ENCODE measurements at places on chromosomes 7 and 10.

- H3K4me3 ChIP-seq, result no peak overlapping the region
- H3K4me1 ChIP-seq, result no peaks in the 10 kb centered on the region
- no peak overlapping the region for H3K27ac ChIP-seq
These were observed 12.9 kb upstream of the DENND2A start for GRCh38 chr7:140653319-140654108.

DNA sequence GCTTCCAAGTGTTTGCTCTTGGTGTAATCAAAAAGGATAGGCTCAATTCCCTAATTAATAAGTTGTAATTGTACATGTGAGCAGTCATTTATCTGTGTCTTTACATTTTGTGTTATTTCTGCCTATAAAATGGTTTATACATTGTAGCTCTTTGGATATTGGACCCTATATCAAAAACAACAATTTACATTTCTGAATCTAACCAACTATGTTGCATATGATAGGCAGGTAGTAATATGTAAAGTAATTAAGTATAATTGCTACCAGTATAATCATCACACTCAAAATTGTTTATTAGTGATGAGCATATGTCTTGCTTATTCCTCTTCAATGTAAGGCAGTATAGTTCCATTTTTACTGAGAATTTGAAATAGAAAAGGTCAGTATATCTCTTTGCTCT lies 13.8 kb downstream of the AKR1C1 start:
- no peaks in the 10 kb centered on the region for H3K27me3 ChIP-seq
- H3K27ac ChIP-seq, result no peak overlapping the region
- no peaks in the 10 kb centered on the region for H3K4me1 ChIP-seq
- no peak overlapping the region for H3K4me3 ChIP-seq
- DNase-seq, result no peak
- peaks cover 6% of the 10 kb centered on the region for H3K36me3 ChIP-seq

DNA sequence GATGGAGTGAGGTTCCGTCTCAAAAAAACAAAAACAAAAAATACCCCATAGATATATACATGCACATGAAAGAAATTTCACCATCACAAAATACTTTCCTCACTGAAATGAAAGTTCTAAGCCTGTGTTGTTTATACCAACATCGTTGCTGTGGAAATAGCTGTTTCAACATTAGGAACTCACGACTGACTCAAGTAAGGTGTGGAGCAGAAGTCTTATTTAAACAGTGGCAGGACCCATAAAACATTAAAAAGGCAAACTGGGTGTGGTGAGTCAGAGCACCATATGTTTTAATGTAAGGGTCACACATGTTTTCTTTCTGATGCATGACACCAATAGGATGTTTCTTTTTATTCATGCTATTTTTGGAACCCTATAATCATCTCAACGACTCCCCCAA lies 48.3 kb downstream of the BAIAP2L1 start:
- no peak for DNase-seq
- H3K27me3 ChIP-seq, result no peaks in the 10 kb centered on the region
- H3K4me1 ChIP-seq, result no peaks in the 10 kb centered on the region
- no peak overlapping the region for H3K27ac ChIP-seq
- no peaks in the 10 kb centered on the region for H3K36me3 ChIP-seq
- no peak overlapping the region for H3K4me3 ChIP-seq

DNA sequence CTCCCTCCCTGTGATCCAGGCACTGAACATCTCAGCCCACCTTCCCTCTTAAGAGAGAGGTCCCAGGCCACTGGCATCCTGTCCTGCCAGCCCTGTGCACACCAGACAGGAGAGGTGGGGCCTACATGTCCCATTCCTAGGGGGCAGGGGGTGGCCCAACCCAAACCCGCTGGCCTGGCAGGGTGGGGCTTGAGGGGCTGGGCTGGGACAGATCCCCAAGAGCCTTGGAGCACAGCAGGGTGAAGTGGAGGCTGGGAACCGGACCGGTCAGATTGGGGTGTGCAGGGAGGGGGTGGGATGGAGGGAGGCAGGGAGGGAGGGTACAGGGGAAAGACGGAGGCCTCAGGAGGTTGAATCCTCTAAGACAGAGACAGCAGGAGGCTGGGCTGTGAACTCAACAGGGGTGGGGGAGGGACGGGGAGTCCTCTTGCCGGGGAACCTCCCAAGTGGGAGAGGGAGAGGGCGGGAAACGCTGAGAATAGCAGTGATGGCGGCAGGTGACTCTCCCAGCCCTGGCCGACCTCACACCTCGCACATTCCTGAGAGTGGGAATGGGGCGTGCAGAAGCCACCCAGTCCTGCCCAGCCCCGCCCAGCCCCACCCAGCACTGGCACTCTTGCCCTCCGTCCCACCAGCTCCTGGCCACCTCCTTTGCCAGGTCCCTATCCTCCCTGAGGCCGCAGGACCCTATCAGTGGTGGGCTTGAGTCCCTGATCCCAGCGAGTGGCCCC lies 6.7 kb downstream of the TSC22D4 start:
- H3K4me3 ChIP-seq, result no peak overlapping the region
- H3K27me3 ChIP-seq, result no peaks in the 10 kb centered on the region
- no peak for DNase-seq

DNA sequence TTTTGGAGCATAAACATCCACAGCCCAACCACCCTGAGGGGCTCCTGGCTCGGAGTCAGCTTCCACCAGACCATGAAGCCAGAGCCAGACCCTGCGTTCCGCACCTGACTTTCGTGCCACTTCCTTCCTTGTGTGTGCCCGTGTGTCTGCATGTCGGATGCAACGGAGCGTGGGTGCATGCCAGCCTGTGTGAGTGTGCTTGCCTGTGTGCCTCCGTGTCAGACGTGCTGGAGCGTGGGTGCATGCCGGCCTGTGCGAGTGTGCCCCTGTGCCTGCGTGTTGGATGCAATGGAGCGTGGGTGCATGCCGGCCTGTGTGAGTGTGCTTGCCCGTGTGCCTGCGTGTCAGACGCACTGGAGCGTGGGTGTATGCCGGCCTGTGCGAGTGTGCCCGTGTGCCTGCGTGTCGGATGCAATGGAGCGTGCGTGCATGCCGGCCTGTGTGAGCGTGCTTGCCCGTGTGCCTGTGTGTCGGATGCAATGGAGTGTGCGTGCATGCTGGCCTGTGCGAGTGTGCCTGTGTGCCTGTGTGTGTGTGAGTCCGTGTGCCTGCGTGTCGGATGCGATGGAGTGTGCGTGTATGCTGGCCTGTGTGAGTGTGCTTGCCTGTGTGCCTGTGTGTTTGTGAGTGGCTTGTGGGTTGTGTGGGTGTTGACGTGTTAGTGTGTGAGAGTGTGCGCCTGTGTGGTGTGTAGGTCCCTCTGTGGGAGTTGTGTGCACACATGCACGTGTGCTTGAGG lies 28.1 kb upstream of the KNDC1 start:
- no peaks in the 10 kb centered on the region for H3K27me3 ChIP-seq
- no peak overlapping the region for H3K4me3 ChIP-seq
- H3K4me1 ChIP-seq, result no peaks in the 10 kb centered on the region
- H3K36me3 ChIP-seq, result no peaks in the 10 kb centered on the region
- no peak overlapping the region for H3K27ac ChIP-seq

DNA sequence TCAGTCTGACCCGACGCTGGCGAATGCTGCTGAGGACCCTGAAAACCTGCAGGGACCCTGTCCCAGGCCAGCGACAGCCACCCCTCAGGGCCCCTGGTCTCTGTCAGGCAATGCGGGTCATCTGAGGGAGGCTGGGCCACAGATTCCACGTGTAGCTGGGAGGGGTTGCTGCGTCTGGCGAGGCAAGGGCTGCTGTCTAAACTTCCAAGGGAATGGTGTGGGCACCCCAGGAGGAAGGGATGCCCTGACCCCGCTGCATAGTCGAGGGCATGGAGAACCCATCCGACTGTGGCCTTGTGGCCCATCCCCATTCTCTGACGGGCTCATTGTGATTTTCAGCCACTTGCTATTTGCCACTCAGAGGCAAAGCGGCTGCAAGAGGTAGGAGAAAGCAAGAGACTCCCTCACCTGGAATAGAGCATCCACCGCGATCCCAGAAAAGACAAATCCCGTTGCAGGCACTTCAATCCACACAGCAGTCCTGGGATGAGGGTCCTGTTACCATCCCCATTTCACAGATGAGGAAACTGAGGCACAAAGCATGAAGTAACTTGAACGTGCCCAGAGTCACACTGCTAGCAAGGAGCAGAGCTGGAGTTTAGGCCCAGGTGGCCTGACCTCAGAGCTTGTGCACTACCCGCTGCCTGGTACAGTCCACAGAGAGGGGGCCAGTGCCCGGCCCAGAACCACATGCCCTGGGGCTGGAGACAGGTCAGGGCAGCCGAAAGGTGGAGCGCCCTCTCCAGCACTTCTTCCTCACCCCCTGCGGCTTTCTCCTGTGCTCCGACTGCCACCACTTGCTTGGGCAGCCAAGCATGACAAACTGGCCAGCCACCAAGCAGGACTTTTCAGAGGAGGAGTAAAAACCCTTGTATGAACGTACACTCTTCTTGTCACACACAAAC lies 163.8 kb upstream of the KLF14 start:
- peaks cover 35% of the 10 kb centered on the region for H3K36me3 ChIP-seq
- H3K27me3 ChIP-seq, result no peaks in the 10 kb centered on the region
- no peak overlapping the region for H3K4me3 ChIP-seq
- no peak for DNase-seq
- peaks cover 47% of the 10 kb centered on the region for H3K4me1 ChIP-seq
- peak overlapping the region; percentile 91 for H3K27ac ChIP-seq

GRCh38 chr10:44857363-44858016 lies 53.6 kb upstream of the TMEM72 start:
- no peak for DNase-seq
- no peak overlapping the region for H3K4me3 ChIP-seq
- H3K36me3 ChIP-seq, result no peaks in the 10 kb centered on the region
- H3K27me3 ChIP-seq, result no peaks in the 10 kb centered on the region

DNA sequence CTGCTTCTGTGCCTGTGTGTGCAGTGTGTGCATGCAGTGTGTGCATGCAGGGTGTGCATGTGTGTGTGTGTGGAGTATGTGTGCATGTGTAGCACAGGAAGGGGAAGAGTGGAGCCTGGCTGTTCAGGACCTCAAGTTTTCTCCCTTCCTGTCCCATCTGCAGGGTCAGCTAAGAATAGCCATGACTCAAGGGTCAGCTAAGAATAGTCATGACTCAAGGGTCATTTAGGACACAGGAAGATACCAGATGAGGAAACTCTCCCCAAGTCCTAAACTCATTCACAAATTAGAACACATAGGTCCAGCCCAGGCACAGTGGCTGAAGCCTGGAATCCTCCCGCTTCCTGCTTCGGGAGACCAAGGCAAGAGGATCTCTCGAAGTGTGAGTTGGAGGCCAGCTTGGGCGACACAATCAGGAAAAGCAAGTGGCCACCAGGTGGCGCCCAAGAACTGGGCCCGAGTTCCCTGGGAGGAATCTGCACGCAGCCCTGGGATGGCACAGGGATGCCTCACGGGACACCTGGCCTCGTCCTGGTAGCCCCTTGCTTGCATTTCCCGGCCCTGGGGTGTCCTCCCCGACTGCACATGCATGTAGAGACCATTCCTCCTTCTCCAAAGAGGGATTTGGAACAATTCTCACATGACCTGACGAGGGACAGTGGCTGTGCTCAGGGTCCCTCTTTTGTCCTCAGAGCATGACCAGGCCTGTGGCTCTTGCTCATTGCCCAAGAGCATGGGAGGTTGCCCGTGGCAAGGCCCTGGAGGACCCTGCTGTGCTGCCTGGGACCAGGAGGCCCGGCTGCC lies 21.4 kb upstream of the VOPP1 start:
- H3K36me3 ChIP-seq, result no peaks in the 10 kb centered on the region
- DNase-seq, result peak; percentile 76
- H3K4me3 ChIP-seq, result no peak overlapping the region

DNA sequence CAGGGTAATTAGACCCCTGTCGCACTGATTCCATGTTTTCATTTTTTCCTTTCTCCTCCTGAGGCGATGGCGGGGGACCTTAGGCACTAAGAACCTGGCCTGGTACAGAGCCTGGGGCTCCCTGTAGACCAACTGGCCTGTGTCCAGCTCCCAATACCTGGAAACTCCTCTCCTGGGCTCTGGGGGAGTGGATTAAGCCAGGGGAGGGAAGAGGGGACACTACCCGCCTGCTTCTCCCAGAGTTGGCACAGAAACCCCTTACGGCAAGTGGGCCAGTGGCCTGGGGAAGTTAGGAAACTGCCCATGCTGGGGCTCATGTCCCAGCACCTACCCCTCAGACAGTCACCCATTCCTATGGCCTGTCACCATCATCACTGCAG lies 121.6 kb downstream of the GRID1 start:
- no peaks in the 10 kb centered on the region for H3K36me3 ChIP-seq
- H3K27ac ChIP-seq, result no peak overlapping the region
- DNase-seq, result no peak
- no peaks in the 10 kb centered on the region for H3K27me3 ChIP-seq
- no peak overlapping the region for H3K4me3 ChIP-seq

GRCh38 chr10:84193846-84194423 lies 402 bp upstream of the CDHR1 start:
- no peaks in the 10 kb centered on the region for H3K27me3 ChIP-seq
- H3K27ac ChIP-seq, result no peak overlapping the region
- H3K36me3 ChIP-seq, result no peaks in the 10 kb centered on the region

- H3K36me3 ChIP-seq, result no peaks in the 10 kb centered on the region
- H3K27ac ChIP-seq, result no peak overlapping the region
- no peak overlapping the region for H3K4me3 ChIP-seq
- H3K27me3 ChIP-seq, result no peaks in the 10 kb centered on the region
- no peaks in the 10 kb centered on the region for H3K4me1 ChIP-seq
- DNase-seq, result peak; percentile 65
These were observed 5.8 kb upstream of the SCD start for GRCh38 chr10:100340948-100341847.

DNA sequence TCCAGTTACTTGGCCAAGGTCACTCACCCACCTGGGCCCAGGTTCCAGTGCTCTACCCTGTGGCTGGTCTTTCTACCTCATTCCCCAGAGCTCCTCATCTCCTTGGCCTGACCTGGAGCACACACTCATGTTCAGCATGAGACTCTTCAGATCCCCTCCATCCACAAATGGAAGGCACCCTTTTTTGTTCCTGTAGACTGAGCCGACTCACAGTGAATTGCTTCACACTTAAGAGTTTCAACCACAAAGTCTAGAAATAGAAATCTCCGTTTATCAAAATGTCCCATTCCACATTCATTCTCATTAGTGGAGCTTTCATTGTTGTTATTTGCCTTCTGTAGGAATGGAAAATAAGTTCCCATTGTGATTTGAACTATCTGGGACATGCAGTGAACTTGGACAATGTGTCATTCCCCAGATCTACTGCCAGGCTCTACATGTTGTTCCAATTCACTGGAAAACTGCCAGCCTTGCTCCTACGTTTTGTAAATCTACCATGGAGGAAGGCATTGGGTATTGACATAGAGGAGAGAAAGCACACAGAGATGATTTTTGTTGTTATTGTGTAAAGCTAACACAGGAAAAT lies 125.3 kb upstream of the CELF2 start:
- H3K4me1 ChIP-seq, result peaks cover 25% of the 10 kb centered on the region
- H3K27me3 ChIP-seq, result no peaks in the 10 kb centered on the region
- H3K36me3 ChIP-seq, result no peaks in the 10 kb centered on the region
- no peak overlapping the region for H3K4me3 ChIP-seq

All from ascending aorta (tissue), 2 donors.